Inflammatory macrophage treated with lipopolysaccharide for 4 hours (primary cell): ENCODE measurements at places on chromosomes 11 and 22.

GRCh38 chr11:57888386-57888785 lies 126.8 kb downstream of the CTNND1 start:
- DNase-seq = no peak

DNA sequence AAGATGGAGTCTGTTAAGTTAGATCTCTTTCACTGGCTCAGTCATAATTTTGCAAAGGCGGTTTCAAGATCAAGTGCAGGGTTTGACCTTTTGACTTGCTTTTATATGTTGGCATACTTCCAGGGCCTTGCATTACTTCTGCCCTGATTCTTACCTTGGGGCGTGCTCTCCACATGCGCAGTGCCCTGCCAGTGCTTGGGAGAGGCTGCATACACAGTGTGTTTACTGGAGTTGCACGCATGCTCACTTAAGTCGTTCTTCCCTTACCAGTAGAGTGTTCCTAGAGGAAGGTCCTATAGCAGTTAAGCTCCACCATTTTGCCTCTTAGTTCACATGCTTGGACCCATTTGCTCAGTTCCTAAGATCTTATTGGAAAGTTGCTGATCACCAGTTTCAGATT lies 21.0 kb upstream of the TMEM123 start:
- DNase-seq = no peak

DNA sequence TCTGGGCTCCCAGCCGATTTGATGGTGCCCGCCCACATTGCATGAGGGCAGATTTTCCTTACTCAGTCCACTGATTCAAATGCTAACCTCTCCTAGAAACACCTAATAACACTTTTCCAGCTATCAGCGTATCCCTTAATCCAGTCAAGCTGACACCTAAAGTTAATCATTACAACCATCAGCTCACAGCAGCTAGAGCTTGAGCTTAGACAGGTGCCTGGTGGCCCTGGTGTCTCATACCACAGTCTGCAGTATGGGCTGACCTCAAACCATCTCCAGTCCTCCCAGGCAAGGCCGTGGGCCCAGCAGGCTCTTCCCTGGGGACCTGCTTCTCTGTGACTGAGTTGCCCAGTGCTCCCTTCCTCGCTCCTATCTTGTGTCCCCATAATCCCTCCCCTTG lies 174.4 kb upstream of the NECTIN1 start:
- no peak for DNase-seq

DNA sequence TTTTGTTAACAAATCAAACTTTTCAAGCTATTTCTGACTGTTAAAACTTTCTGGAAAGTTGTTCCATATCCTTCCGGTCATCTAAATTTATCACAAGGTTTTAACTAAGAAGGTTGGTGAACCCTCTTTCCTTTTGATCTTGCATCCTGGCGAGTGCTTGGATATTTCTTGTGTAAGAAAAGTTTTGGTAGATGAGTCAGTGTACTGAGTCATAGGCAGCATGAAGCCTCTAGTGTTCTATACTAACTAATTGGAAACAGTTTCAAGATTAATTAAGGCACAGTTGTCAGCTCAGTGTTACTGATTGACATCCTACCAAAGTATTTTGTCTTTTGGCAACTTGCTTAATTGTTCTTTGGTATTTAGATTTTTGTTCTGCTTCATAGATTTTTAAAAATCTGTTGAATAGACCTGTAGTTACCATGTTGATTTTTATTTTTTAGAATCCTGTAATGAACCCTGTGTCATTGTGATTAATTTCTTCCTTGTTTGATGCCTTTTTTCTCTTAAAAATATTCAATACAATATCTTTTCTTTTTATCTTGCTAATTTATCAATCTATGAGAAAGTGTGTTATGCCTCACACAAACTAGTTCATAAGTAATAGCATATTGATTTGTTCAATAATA lies 38.0 kb downstream of the METTL15 start:
- DNase-seq = no peak

DNA sequence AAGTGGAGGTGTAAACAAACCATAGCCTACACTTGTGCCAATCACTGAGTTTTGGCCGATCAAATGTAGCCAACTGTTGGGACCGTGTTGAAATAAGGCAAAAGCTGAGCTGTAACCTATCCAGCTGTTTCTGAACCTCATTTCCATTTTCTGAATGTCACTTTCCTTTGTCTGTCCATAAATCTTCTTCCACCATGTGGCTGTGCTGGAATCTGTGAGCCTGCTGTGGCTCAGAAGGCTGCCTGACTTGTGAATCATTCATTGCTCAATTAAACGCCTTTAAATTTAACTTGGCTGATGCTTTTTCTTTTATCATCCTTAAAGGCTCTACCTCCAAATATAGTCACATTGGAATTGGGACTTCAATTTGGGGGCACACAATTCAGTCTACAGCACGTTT lies 203.1 kb upstream of the MPPED2 start:
- no peak for DNase-seq

GRCh38 chr11:35045236-35045820 lies 93.6 kb upstream of the CD44 start:
- no peak for DNase-seq

DNA sequence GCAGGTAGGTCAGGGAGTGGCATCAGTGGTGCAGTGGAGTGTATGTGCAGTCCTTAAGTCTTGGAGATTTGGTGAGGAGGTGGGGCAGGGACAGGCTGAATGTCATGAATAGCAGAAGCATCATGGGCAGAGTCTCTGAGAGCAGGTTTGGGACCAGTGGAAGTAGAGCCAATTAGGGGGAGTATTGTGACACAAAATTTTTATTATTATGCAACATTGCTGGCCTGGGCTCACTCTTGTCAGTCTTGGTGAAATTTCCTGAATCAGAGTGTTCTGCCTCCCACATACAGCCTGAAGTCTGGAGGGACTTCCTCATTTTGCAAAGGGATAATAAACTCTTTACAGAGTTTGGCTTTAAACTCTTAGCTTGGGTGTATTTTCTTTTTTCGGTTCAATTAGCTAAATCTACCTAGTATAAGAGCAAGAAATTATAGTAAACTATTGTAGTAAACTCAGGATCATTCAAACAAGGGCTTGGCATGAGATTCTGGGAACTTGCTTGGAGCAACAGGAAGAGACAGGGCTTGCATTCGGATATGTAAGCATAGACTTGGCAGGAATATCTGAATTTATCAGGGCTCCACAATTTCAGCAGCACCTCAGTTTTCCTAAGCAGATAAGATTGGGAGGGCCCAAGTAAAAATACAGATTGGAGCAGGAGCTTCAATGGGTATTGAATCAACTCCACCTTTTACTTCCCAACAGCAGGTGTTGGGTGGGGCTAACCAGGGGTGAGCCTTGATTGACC lies 67.7 kb downstream of the FDX1 start:
- peak; percentile 98 for DNase-seq

- no peak for DNase-seq
These were observed 15.6 kb downstream of the TMEM184B start for GRCh38 chr22:38257181-38257580.

- no peak for DNase-seq
These were observed 37.9 kb downstream of the SWAP70 start for GRCh38 chr11:9701799-9702198.

DNA sequence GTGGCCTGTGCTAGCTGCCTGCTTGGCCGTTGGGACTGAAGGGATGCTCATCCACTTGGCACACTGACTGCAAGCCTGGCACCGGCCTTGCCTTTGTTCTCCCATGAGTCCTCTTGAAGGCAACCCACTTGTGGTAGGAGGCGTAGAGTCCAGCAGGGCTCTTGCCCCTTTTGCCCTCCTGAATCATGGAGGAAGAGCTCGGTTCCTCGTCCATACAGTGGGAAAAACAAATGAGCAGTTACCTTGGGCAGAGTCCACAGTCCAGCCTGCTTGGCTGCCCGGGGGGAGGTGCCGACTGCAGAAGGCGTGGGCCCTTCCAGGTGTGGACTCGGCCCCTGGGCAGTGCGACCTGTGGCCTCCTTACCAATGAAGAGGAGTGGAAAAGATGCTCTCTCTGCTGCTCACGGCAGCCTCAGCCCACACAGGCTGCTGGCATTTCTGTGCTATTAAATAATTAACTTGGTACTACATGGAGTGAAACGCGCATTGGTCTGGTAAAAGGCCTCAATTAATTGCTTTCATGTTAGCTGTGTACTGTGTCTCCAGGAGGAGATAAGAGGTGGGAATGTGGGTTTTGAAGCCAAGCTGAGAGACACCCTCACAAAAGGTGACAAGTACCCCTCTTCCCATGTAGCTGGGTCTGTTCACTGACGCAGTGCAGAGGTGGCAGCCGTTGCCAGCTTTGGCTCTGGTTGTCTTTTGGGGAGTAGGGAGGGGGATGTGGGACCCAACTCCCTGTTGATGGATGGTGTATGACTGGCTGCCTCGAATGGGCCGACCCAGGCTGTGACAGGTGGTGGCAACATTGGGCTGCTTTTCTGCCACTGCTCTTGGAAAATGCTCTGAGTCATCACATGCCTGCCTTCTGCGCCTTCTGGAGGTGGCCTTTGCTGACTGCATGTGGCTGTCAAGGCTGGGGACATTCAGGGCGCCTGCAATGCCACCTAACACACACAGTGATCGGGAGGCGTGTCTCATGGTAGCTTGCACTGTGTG lies 26.8 kb upstream of the B3GAT1 start:
- no peak for DNase-seq

DNA sequence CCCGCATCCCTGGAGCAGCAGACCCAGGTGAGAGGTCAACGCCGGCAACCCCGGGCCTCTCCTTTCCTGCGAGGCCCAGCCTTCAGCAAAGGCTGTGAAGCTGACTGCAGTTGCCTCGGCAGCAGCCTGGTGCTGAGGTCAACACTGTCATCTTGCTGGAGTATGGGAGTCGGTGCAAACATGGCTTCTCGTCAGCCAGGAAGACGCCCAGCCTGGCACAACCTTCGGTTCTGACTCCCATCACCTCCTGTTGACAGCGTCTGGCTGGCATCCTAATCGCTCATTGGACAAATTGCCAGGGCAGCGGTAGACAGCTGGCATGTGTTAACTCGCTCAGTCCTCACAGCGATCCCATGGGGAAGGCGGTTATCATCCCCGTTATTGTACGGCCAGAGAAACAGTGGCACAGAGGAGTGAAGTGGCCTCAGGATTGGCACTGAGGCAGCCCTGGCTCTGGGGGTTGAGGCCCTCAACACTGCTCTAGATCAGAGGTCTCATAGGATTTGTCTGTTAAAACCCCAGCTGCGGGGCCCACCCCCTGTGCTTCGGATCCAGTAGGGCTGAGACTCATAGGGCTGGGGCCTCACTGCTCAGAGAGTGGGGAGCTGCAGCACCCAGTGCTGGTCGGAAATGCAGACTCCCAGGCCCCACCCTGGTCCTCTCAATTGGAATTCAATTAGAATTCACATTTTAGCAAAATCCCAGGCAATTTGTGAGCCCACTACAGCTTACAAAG lies 39.3 kb upstream of the TP53I11 start:
- no peak for DNase-seq

GRCh38 chr11:10409207-10409661 lies 45.8 kb upstream of the AMPD3 start:
- DNase-seq = no peak

DNA sequence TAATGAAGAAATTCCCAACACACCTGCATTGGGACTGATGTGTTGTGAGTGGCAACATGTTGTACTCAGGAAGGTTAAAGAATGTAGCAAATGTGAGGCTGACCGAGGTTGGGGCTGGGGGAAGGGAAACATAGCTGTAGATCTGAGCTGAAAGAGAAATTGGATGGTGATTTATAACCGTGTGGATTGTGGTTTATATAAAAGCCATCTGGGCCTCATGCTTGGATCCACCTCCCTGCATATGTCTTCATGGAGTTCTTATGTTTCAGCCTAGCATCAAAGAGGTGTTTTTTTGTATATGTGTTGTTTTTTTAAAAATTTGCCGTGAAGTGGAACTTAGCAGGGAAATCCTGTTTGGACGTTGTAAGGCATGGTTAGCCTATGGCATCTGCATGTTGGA lies 141.3 kb downstream of the NAV2 start:
- no peak for DNase-seq

DNA sequence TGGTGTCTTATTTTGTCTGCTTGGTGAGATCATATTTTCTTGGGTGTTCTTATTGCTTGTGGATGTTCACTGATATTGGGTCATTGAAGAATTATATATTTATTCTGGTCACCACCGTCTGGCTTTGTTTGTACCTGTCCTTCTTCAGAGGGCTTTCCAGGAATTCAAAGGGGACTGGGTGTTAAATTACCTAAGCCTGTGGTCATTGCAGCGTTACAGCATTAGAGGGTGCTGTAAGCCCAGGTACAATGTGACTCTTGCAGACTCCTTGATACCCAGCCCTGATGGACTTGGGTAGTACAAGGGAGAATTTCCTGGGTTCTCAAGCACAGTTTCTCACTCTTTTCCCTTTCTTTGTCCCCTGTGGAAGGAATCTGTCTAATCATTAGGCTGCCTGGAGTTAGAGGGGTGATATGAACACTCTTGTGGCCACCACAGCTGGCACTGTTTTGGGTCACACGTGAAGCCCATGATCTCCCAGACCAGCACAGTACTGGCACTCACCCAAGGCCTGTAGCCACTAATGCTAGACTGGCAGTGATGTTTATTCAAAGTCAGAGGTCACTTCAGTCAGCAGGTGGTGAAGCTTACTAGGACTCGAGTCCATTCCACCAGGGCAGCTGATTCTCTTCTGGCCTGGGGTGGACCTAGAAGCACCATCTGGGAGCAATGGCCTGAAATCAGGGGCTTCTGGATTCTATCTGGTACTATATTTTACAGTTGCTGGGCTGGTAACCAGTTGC lies 56.1 kb upstream of the NARS2 start:
- DNase-seq = no peak

- DNase-seq = peak; percentile 97
These were observed at the start of gene SPI1 for GRCh38 chr11:47378010-47378835. Gene SPI1, minus strand, starts transcription at chr11:47378547. Its CDS starts 194 bp downstream, at chr11:47378353.

DNA sequence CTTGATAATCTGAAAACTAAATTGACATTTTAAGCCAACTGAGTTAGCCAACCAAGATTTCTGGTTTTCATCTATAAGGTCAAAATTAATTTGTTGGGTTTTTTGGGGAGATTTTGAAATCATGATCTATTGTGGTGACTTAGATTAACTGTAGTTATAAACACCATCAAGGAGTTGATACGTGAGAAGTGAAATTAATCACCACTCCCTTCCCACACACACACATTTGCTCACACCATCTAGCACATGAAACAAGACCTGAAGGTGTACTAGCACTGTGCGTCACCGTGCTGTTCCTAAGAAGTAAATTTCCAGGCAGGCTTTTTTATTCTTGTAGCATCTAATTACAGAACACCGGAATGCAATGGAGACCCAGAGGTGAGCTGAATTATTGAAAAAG lies 2.1 kb downstream of the OR5B21 start:
- no peak for DNase-seq

DNA sequence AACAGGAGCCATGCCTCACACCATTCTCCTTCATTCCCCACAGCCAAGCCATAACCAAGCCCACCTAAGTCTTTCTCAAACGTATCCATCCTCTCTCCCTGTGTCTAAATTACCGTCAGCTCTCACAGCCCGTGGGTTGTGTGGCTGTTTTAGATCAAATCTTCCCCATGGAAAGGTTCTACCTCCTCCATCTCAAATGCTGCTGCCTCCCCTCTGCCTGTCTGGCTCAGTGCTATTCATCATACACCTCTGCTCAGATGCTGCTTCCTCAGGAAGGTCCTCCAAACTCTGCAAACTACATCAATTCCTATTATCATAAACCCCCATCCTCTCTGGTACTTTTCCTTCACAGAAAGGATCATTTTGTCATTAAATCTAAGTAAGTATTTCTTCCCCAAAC lies 15.1 kb downstream of the NFRKB start:
- no peak for DNase-seq
